ENCODE measurements at places on chromosomes 11 and 22. TPM values are rescaled to one million over a fixed set of nuclear protein-coding genes. Genes with fewer than 3 reads are reported as not detected.

Gene KCNK7
- 0.99 TPM for total RNA-seq

Gene GTSE1
- 5.7 TPM for total RNA-seq

Gene PTPRCAP
- total RNA-seq: 0.71 TPM

Gene GAL3ST1
- total RNA-seq: 2.7 TPM

Gene MRTFA
- 79.2 TPM for total RNA-seq

Gene POU2AF3
- total RNA-seq: 0.99 TPM

Gene BRSK2
- total RNA-seq: 50.6 TPM

Gene BUD13
- total RNA-seq: 19.8 TPM

Gene TSKU
- total RNA-seq: 31.2 TPM

Gene KCNJ1
- not detected for total RNA-seq

Gene PYGM
- total RNA-seq: 24.2 TPM

Gene SESN3
- total RNA-seq: 204 TPM

Gene COPB1
- total RNA-seq: 168 TPM

Gene PRRG4
- 1.4 TPM for total RNA-seq

Gene A4GALT
- total RNA-seq: 9.8 TPM

Gene BTBD18
- total RNA-seq: not detected

Measured in camera-type eye (tissue), 1 donor.